ENCODE measurements at places on chromosomes 2 and 18. TPM values are rescaled to one million over a fixed set of nuclear protein-coding genes. Genes with fewer than 3 reads are reported as not detected.

- DNase-seq, result no peak
These were observed 51.8 kb upstream of the BIN1 start for GRCh38 chr2:127158614-127159290.

DNA sequence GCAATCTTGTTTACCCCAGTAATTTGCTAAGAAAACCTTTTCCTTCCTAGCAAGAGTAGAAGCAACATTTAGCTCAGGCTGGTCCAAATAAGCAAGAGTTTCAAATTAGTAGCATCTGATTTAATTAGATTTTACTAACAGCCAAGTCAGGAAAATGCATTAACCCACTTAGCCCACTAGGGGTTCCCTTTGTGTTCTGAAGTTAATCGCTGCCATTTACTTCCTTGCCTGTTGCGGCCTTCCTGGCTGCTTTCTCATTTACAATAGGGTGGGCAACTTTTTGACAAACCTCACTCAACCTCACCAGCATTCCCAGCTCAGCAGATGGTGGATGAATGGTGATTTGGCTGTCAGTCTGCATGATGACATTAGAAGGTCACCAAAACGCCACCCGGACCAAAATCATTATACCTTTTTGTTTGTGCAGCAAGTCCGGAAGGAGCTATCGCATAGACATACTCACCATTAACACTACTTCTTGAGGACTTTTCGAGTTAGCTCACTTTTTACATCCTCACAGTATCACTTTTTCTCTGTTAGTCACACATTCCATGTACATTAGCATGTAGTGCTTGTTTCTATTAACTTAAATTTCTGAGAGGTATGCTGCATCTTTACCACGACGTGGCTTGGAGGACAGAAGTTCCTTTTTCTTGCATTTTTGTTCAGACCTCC, 101.5 kb upstream of the SETBP1 start:
- no peak for DNase-seq

PMAIP1 gene
- total RNA-seq, result 4.1 TPM

DNA sequence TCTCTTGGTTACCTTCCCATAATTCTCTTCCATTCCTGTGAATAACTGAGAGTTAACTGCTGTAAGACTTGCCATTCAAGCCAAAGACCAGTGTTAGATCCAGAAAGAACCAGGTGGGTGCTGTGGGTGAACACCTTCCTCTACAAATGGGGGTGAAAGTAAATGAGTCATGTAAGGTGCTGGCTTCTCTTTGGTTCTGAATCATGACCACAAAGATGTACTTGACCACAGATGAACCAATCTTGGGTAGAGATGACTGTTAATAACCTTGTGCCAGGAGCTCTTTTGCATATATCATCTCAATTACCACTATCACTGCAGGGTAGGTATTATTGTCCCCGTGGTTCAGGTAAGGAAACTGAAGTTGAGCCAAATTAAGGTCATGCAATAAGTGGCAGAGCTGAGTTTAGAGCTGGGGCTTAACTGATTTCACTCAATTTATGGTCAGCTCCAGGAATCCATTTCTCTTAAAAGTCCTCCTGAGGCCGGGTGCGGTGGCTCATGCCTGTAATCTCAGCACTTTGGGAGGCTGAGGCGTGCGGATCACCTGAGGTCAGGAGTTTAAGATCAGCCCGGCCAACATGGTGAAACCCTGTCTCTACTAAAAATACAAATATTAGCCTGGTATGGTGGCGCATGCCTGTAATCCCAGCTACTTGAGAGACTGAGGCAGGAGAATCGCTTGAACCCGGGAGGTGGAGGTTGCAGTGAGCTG, 244.9 kb upstream of the CXCR4 start:
- no peak for DNase-seq

DNA sequence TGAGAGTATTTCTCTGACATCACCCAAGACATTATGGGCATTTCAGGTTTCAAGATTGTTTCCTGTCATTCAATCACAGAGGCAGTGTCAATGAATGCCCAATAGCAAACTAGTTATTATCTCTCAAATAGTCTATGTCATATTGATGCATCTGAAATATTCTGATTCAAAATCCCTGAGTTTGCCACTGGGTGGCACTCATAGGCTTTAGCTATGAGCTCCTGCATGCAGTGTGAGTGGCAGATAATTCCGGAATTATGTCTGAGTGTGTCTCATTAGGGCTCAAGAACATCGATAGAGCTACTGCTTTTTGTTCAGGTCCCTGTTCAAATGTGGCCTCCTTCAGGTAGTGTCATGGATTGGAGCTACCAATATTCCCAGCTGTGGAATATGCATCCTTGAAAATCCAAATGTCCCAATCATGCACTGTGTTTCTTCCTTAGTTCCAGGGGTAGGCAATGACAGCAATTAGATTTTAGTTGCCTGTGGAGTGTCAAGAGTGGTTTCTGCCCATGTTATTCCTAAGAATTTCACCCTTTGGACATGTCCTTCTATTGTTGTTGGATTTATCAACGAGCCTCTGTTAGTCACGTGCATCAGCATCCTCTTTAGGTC, 7.8 kb upstream of the OR6B3 start:
- no peak for DNase-seq

- DNase-seq, result no peak
These were observed 31.3 kb downstream of the TMEM247 start for GRCh38 chr2:46510598-46511177.

DNA sequence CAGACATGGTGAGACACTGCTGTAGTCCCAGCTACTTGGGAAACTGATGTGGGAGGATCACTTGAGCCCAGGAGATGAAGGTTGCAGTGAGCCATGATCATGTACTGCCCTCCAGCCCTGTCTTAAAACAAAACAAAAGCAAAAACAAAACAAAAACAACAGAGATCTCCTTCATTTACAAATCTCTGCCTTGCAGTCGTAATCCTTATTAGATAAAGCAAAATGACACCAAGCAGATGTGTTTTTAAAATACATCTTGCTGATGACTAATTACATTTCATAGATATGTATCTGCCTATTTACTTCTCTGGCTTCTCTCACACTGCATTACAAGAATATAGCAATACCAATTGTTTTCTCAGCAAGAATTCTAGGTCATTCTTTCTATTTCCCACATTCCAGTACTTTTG, 22.8 kb downstream of the NFE2L2 start:
- no peak for DNase-seq

GPR39 gene
- not detected for total RNA-seq

DNA sequence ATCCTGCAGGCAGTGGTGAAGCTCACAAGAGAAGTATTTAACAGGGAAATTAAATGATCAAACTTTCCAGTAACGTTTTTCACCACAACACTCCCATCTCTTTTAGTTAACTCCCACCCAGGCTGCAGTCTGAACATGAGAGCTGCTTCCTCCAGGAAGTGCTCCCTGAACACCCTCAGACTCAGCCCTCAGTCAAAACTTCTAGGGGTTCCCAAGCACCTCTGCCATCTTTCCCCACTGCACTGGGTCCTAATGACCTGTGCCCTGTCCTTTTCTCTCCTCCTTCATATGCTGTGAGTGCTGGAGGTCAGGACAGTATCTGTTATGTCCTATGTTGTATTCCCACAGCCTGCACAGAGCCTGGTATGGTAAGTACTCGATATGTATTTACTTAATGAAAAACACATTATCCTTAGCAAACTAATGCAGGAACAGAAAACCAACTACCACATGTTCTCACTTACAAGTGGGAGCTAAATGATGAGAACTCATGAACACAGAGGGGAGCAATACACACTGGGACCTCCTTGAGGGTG, 49.2 kb upstream of the ASPRV1 start:
- DNase-seq, result no peak

DNA sequence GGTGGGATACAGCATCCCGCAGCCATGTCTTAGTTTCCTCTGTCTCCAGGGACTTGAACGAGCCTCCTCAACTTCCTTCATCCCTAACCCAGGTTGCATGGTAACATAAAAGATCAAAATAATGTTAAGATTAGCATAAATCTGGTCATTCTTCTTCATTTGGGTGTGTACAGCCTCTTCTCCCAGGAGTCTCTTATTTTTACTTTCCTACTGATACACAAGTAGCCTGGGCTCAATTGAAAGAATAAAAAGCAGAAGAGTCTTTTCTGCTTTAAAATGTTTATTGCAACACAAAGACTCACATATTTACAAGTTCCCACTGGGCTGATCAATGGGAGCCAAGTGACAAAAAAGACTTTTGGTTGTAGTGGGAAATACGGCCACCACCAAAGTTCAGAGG, 137.9 kb upstream of the PID1 start:
- no peak for DNase-seq

WDR75 gene
- total RNA-seq, result 46.9 TPM

DNA sequence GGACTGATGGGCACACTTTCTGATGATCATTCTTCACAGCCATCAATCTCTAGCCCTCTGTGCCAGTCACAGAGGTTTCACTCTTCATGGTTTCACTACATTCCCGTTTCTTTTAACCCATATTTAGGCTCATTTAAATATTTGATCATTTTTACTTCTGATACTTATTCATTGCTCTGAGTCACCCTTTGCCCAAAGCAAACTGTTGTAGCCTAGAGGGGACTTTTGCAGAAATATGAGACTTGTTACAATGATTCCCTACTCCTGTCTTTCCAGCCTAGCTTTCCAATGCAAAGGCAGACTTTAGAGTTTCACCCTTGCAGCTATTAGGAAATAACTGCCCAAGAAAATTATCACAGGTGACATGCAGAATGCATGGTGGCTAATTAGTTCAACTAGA, 444.2 kb downstream of the PTPRM start:
- DNase-seq, result no peak

DNA sequence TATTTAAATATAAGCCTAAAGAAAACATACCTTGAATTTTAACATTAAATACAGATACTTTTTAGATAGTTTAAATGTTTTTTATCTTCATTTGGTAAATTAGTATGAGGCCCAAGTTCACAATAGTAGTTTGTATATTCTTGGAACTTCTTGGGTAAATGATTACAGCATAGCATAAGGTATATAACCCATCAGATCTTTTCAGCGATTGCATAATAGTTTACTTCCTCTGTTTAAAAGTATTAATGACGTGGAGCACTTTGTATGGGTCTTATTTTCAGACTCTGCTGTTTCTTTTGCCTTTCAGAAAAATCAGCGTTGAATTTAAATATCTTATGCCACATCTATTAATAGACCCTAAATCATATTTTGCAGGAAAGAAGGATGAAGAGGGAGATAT, 60.2 kb downstream of the CHRNA1 start:
- DNase-seq, result no peak

- no peak for DNase-seq
These were observed 43.7 kb upstream of the ZBTB7C start for GRCh38 chr18:48452861-48453323.

DNA sequence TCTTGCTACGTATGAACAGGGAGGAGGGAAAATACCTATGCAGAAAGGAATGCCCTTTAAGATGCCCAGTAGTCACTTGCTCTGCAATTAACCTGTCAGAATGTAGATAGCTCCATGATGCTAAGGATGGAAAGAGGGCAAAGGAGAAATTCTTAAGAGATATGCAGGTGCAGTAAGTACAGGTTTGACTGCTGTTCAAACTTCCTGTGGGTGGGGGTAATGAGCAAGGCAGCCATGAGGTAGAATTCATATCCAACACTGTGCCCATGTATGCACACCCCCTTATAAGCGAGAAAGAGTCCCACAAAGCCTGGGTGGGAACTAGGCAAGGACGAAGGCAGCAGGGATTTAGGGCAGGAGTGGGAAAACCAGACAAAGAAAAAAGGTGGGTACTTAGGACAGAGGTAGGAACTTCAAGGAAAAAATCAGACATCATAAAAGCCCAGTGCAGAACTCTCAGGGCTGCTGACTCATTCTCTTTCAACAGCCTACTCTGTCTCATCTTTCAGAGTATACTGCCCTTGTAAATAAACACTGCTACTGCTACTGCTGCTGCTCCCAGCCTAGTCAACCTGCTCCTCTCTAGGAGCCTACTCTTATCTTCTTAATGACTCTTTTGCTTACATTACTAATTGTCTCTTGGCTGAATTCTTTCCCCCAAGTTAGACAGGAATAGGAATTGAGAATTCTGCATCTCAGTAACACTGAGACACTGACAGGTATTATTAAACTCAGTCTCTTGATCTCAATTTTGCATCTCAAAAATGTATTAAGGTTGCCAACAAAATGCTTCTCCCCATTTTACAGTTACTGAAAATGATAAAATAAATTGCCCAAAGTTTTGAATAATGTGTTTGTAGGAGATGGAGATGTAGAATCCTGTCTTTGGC, 189.0 kb downstream of the PTH2R start:
- DNase-seq, result no peak

Measured in chondrocyte (in vitro differentiated cells).